Activated CD4-positive, alpha-beta T cell treated with anti-CD3 and anti-CD28 coated beads, Interleukin-2, amount 10 ng/mL, durations not matched to agents 7 days and 5 days (primary cell): ENCODE measurements at places on chromosomes 16 and 17.

DNA sequence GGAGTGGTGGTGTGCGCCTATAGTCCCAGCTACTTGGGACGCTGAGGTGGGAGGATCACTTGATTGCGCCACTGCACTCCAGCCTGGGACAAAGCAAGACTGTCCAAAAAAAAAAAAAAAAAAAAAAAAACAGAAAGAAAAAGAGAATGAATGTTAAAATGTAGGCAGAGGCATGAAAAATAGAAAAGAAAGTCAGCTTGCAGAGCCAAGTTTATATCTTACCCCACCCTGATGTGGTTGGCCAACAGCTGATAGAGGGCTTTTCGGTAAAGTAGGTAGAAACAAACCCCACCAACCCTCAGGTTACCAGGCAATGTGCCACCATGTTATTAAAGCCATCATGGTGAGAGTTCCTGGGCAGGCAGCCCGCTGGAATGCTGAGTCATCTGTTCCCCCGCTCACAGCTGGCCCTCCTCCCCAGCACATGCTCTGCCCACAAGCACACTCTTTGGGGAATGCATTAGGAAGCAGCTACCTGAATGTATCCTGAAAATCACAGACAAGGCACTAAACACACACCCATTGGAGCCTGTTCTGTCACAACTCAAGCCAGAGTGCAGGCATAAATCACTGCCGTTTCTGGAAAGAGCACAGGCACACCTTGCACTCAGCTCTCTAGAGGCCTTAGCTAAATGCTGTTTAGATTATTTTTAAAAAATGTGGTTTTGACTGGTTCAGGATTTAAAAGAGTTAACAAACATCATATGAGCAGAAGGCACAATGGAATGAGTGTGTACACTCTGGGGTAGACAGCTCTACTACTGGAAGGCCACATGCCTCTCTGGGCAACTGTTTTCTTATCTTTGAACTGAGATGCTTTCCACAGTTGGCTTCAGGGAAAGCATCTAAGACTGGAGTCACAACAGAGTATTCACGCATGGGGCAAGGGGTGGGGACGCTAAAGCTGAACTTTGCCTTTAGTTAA, 128.5 kb downstream of the PARN start:
- DNase-seq, result no peak

- DNase-seq, result no peak
Observed at GRCh38 chr16:78448658-78449271, 349.3 kb downstream of the WWOX start.

DNA sequence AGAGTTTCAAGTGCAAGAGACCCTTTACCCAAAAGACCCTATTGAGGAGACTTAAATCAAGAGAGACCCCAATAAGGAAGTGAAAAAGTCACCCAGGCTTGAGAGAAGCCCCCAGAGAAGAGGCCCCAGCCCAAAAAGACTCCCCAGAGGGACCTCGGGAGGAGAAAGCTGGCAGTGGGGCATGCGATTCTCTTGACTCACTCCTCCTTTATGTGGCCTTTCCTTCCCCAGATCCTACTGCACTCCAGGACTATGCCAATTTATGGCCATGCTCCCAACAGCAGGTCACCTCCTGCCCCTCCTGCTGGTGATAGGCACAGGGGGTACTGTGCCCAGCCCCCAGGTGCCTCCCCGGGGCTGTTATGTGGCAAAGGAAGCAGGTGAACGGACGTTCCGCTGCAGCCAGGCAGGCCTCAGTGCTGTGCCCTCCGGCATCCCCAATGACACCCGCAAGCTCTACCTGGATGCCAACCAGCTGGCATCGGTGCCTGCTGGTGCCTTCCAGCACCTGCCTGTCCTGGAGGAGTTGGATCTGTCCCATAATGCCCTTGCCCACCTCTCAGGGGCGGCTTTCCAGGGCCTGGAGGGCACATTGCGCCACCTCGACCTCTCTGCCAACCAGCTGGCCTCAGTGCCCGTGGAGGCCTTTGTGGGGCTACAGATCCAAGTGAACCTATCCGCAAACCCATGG, 16.3 kb downstream of the LRRC3C start:
- no peak for DNase-seq

DNA sequence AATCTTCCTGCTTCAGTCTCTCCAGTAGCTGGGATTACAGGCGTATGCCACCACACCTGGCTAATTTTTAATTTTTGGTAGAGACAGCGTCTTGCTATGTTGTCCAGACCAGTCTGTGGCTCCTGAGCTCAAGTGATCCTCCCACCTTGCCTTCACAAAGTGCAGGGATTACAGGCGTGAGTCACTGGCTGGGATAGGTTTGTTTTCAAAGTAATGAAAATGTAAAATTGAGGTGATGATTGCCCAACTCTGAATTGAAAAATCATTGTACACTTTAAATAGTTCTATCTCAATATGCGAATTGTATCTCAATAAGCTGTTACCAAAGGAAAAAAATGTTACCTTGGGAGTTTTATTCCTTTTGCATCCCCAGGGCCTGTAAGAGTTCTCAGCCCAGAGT, 1.2 kb upstream of the AMFR start:
- no peak for DNase-seq

DNA sequence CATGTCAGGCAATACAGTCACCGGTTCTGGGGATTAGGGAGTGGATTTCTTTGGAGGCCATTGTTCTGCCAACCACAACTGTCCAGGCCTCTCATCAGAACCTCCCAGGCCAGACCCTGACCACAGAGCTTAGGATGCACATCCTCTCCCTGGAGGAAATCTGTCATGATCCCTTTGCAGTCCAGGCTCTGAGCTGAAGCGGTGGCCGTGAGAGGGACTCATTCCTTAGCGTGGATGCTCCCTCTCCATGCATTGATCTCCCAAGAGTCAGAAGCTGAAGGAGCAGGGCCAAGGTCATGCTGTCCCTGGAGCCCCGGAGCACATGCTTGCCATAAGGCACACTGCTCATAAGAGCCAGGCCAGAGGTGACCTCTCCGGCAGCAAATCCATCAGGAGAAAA, 181.4 kb downstream of the COPRS start:
- DNase-seq, result no peak

- no peak for DNase-seq
Observed at GRCh38 chr17:68450391-68450790, 6.9 kb downstream of the WIPI1 start.

DNA sequence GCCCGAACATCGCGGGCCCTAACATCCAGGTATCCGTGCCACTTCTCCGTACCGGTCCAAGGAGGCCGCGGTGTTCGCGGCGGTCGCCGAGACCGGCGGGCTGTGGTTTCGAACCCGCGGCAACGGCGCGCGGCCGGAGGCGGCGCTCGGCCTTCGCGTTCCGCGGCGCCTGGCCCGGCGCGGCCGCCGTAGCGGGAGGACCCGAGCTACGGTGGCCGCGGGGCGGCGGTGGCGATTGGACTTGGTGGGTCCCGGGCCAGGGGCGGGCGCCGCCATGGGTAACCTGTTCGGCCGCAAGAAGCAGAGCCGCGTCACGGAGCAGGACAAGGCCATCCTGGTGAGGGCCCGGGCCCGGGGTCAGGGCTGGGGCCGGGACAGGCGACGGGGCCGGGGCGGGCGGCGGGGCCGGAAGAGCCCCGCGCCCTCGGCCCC, at the start of gene CHMP6:
Gene CHMP6, plus strand, starts transcription at position 197 of the 432 bp plus-strand sequence. Its CDS starts 78 bp downstream, at position 275.
- peak; percentile 69 for DNase-seq

- no peak for DNase-seq
Observed at GRCh38 chr17:41010441-41010840, 1.5 kb upstream of the KRTAP3-1 start.

DNA sequence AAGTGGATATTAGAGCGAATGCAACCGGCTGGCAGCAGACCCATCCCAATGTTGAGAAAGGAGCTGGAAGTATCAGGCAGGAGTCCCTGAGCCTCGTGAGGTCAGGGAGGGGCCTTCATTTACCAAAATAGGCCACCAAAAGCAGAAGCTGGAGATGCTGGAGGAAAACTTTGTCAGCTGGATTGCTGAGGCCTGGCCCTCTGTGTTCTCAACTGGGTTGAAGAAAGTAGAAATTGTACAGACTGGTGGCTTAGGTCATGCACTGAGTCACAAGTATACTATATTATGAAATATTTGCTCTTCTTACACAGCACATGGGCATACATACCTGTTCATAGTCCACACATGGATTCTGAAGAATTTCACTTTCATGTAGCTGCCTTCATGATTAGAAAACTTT, 23.2 kb upstream of the TEKT3 start:
- DNase-seq, result no peak

DNA sequence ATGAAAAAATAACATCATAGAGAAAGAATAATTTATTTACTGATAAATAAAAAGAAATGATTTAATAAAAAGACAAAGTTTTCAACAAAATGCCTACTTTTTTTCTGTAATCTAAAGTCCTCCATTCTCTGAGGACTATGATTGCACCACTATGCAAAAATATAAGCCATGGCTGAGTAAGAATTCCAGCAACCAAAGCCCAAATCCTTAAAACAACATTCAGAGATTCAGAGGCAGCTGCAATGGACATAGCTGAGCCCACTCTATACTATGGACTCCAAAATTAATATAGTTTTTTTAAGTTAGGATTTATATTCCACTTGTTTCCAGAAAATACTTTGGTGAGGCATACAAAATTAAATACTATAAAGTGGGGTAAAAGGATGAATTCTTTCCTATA, 169.5 kb upstream of the C17orf78 start:
- DNase-seq, result no peak

- peak; percentile 86 for DNase-seq
Observed at GRCh38 chr17:63478814-63479494, 2.1 kb downstream of the ACE start.

DNA sequence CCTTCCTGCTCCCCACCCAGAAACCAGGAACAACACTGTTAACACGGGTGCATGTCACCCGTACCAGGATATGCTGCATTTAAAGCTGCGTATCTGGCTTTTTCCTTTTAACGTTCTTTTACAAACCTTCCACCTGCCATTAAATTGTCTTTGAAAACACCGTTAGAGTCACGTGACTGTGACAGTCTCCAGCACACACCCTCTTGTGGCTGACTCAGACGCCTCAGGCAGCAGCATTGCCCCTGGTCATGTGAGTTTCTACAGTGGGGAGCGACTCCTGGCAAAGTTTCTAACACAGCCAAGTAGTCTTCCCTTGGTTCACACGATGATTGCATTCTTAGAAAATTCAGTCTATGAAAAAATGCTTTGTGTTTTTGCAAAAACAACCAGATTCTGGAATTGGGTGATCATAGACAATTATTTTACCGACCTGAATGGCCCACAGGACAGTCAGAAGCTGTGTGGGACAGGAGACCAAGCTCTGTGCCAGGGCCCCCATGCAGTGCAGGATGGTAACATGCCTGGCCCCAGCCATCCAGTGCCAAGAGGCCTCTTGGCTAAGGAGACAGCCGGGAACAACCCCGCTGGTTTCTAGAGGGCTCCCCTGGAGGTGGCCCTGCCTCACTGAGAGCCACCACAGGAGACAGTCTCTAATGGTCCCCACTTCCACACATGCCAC, 199.1 kb downstream of the KATNIP start:
- DNase-seq, result peak; percentile 57

GRCh38 chr17:59423137-59423724, 91.8 kb downstream of the YPEL2 start:
- no peak for DNase-seq

DNA sequence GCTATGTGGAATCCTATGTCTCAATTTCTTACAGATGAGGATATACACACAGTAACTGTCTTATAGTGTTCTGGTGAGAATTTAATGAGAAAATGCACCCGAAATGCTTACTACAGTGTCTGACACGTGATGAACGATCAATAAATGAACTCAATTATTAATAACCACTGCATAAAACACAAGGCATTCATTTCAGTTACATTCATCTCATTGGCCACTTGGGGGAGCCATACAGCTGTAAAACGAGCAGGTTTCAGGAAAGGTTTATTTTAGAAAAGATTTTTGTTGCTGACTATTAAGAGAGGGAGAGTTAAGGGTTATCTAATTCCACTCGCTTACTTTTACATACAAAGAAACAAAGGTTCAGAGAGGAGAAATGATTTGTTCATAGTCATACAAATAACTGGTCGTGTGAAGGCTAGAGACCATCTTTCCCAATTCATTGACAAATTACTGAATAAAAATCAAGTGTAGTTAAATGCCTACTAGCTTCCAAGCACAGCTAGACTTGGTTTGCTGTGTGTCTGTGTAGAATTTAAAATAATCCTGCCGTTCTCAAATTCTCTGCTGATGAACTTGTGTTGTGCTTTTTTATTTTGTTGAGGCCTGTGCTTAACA, 160.1 kb downstream of the MAP2K4 start:
- peak; percentile 32 for DNase-seq

GRCh38 chr16:4960579-4960978, 2.4 kb downstream of the SEC14L5 start:
- DNase-seq, result no peak

DNA sequence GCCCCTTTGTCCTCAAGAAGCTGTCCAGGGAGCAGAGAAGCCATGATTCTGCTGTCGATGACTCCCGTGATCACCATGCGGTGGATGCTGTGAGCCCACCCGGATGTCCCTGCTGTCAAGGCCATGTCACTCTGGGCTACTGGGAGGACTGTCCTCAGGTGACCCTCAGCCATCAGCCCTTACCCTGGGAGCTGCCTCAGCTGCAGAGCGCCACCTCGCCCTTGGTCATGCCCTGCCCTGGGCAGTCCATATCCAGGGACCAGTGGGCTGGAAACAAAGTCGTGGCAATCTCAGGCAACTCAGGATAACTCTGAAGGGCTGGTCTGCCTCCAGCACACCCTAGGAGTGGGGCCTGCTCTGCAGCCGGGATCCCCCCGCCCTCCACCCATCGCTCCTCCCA, 63.6 kb downstream of the CACNG5 start:
- DNase-seq, result no peak

DNA sequence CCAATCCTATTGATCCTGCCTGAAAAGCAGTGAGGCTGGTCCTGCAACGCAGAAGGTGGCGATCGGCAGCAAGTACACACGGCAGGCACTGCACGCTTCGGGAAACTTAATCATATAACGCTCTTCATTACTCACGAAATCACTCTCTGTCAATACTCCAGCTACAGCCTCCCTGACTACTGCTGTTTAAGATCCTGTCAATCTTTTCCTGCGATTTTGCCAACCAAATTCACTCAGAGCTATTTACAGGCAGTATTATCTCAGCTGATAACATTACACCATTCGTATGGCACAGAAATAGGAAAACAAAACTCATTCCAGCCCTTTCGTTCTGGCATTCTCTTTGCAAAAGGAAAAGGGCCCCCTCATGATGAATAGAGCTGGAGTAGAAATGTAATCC, 262.4 kb upstream of the CDH8 start:
- DNase-seq, result no peak

DNA sequence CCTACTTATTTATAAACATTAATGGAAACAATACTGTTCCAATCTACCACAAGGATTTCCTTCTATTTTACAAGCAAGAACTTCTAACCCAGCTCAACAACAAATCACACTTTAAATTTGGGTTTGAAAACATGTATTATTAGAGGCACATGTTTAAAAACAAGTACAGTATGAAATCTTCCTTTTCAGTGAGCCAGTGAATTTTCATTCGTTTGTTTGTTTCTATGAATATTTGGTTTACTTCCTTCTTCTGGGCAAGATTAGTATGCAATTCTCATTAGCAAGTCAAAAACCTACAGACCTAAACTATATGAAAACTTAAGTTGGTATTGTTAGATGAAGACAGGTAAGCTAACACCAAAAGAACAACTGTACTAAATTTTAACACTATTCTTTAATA, 25.7 kb downstream of the SLFN12 start:
- DNase-seq, result no peak

GRCh38 chr16:79155471-79155870, 445.1 kb downstream of the MAF start:
- no peak for DNase-seq
